ENCODE measurements at places on chromosomes 4 and X. TPM values are rescaled to one million over a fixed set of nuclear protein-coding genes. Genes with fewer than 3 reads are reported as not detected.

DNA sequence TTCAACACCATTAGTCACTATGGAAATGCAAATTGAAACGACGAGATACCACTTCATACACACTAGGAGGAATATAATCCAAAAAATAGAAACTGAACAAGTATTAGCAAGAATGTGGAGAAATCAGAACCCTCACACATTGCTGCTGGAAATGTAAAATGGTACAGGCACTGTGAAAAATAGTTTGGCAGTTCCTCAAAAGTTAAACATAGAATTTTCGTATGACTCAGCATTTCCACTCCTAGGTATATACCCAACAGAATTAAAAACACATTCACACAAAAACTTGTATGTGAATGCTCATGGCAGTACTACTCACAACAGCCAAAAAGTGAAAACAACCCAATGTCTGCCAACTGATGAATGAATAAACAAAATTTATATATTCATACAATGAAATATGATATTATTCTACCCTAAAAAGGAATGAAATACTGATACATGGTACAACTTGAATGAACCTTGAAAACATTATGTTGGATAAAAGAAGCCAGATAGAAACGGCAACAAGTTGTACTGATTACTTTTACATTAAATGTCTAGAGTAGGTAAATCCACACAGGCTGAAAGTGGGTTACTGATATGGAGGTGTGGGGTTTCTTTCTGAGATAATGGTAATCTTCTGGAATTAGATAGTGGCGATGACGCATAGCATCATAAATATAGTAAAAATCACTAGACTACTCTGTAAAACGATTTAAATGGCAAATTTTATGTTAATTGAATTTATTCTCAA is 22.3 kb downstream of the TEC start:
- H3K4me3 ChIP-seq, result no peak overlapping the region
- no peaks in the 10 kb centered on the region for H3K4me1 ChIP-seq
- no peak overlapping the region for H3K27ac ChIP-seq
- no peaks in the 10 kb centered on the region for H3K36me3 ChIP-seq
- no peaks in the 10 kb centered on the region for H3K27me3 ChIP-seq

GRCh38 chr4:25813448-25814106 is 49.2 kb downstream of the SEL1L3 start:
- peak overlapping the region; percentile 49 for H3K27ac ChIP-seq
- H3K4me1 ChIP-seq, result peaks cover 15% of the 10 kb centered on the region
- H3K27me3 ChIP-seq, result no peaks in the 10 kb centered on the region
- peak; percentile 12 for DNase-seq
- peaks cover 2% of the 10 kb centered on the region for H3K36me3 ChIP-seq

- H3K36me3 ChIP-seq, result no peaks in the 10 kb centered on the region
- H3K27ac ChIP-seq, result no peak overlapping the region
- no peaks in the 10 kb centered on the region for H3K4me1 ChIP-seq
- DNase-seq, result no peak
Measured at GRCh38 chrX:140343226-140343868, 161.5 kb downstream of the SOX3 start.

DNA sequence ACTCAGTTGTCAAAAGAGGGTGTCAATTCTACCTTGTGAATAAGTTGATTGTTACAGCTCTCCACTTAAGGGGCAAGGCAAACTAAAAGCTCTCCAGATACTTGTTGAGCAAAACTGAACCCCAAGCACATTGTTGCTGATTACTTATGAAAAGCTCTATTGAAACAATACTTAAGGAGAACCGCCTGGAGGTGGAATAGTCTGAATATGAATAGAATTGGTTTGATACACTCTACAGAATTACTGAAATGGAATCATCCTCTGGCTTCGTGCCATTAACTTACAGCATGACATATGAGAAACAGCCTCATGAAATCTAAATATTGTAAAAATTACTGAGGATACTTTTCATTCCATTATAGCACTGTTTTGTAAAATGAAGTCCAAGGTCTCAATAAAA is 127.0 kb upstream of the SH3RF1 start:
- no peaks in the 10 kb centered on the region for H3K36me3 ChIP-seq
- H3K4me3 ChIP-seq, result no peak overlapping the region
- H3K27me3 ChIP-seq, result no peaks in the 10 kb centered on the region
- DNase-seq, result peak; percentile 44
- peak overlapping the region; percentile 41 for H3K27ac ChIP-seq
- H3K4me1 ChIP-seq, result peaks cover 8% of the 10 kb centered on the region

DNA sequence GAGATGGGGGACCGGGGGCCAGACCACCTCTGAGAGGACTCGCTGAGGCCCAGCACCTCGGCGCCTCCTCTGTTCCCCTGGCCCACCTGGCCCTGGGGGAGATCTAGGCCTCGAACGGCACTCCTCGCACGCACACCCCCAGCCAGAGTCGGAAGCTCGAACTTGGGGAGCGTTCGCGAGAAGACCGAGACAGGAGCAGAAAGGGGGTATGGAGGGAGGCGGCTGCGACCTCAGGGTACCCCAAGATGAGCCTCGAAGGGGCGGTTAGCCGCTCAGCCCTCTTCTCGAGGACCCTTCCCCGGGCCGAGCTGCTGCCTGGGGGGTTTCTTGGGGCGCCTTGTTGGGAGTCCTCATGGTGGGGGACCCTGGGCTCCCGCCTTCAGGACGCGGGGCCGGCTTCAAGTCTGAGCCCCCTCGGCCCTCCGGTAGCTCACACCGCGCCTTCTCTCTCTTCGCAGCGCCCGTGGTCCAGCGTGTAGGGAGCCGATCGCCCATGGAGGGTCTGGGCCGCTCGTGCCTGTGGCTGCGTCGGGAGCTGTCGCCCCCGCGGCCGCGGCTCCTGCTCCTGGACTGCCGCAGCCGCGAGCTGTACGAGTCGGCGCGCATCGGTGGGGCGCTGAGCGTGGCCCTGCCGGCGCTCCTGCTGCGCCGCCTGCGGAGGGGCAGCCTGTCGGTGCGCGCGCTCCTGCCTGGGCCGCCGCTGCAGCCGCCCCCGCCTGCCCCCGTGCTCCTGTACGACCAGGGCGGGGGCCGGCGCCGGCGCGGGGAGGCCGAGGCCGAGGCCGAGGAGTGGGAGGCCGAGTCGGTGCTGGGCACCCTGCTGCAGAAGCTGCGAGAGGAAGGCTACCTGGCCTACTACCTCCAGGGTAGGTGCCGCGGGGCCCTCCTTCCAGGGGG is 706 bp downstream of the DUSP9 start:
- H3K36me3 ChIP-seq, result no peaks in the 10 kb centered on the region
- H3K4me1 ChIP-seq, result no peaks in the 10 kb centered on the region
- no peak overlapping the region for H3K4me3 ChIP-seq
- H3K27me3 ChIP-seq, result peaks cover 44% of the 10 kb centered on the region

HS6ST2 gene
- 0.84 TPM for polyA plus RNA-seq

Data from endothelial cell of umbilical vein (primary cell).